ENCODE measurements at places on chromosomes 7 and 10.
A peak's percentile ranks its signal among the peaks of the same experiment; 100 is the strongest.

DNA sequence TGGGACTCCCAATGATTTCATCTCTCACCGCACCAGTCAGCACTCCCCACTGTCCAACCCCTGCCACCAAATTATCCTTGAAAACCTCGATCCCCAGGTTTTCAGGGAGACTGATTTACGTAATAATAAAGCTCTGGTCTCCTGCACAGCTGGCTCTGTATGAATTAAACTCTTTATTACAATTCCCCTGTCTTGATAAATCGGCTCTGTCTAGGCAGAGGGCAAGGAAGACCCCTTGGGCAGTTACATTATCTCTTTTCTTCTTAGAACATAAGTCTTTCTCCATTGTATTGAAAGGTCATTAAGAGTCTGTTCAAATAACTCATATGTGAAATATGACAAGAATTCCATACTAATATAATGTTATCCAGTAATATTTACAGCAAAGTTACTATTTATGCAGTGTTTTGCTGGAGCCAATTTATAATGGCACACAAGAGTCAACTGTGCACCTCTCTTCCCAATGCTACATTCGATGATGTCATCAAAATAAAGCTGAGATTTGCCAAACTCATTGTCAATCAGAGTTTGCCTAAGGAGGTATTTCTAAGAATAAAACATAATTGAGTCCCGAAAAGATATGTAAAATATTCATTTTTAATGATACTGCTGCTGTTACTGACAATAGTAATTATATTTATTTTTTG lies 1297.2 kb upstream of the LRRTM3 start:
- no peak for DNase-seq

- DNase-seq: no peak
Measured at GRCh38 chr10:12465385-12466136, 116.2 kb downstream of the CAMK1D start.

- no peak for DNase-seq
Measured at GRCh38 chr10:624605-625332, 64.7 kb downstream of the DIP2C start.

DNA sequence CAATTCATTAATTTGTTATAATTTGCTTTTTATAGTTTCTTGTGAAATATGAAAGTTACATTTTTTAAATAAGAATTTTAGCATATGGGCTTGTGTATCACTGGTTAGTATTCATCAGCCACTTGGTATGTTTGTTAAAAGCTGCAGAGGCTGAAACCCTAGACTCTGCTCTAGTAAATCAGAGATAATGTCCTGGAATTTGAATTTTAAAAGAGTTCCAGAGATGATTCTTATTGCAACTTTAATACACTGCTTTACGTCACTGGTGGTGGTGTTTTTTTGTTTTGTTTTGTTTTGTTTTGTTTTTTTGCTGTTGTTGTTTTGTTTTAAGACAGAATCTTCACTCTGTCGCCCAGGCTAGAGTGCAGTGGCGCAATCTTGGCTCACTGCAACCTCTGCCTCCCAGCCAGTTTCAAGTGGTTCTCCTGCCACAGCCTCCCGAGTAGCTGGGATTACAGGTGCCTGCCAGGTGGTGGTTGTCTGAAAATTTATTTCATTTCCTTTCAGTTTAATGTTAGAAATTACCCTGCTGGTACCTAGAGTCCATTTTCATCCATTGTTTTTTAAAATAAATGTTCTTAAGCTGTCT lies 43.8 kb downstream of the PTPN12 start:
- peak; percentile 9 for DNase-seq

- DNase-seq: no peak
Measured at GRCh38 chr7:46058086-46058823, 137.2 kb upstream of the IGFBP3 start.

- no peak for DNase-seq
Measured at GRCh38 chr10:21510241-21511094, 15.0 kb downstream of the SKIDA1 start.

DNA sequence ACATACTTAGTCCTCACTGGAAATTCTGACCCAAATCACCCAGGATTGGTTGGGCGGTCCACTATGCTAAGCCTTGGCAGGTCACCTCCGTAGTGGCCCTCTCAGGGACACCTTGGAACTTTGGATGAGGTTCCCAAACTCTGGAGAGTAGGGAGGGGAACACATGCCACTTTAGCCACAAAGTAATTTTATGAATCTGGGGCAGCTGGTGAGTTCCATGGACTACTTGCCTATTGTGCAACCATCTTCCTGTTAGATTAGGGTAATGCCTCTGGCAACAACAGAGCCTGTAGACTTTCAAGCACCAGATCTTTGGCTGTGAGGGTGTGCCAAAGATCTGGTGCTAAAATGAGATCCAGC lies 77.7 kb downstream of the ITGB8 start:
- no peak for DNase-seq

GRCh38 chr10:122010405-122011050 lies 21.6 kb downstream of the TACC2 start:
- no peak for DNase-seq

- DNase-seq: no peak
Measured at GRCh38 chr7:28731092-28731658, 227.0 kb downstream of the TRIL start.

- no peak for DNase-seq
Measured at GRCh38 chr7:32037650-32038198, 32.5 kb downstream of the PDE1C start.

DNA sequence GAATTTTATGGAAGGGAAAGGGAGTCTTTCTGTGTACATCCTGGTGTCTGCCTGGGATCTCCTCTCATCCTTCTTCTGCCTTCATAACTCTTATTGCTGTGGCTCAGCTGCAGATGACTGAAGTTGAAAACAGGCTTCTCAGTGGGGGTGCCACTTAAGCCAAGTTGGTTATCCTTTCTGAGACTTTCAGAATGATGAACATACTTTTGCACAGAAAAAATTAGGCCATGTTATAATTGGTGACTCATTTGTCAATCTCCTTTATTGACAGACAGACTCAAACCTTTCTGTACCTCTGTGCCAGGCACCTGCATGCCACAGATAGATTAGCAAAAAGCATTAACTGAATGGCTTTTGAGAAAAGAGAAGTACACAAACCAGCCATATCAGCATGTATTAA lies 430.3 kb downstream of the SORCS1 start:
- DNase-seq: no peak

DNA sequence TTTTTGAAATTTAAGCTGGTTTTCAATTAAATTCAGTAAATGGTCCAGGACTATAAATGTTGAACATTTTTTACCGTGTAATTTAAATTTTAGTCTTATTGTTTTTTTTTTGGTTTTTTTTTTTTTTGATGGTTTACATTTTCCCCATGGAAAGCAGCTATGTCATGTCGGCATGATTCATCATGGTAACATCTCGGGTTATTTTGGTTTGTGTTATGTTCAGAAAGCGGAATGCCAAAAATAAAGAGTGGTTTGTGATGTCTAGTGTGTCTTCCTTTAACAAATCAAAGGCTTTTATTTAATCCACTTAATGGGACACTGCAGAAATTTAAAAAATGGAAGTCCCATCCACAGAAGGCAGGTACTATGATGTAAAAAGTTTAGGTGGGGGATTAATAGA lies 58.5 kb downstream of the TRUB1 start:
- DNase-seq: peak; percentile 29

- DNase-seq: no peak
Measured at GRCh38 chr7:30206491-30206890, 71.7 kb downstream of the MTURN start.

- DNase-seq: no peak
Measured at GRCh38 chr10:17734432-17735080, 17.4 kb upstream of the TMEM236 start.

DNA sequence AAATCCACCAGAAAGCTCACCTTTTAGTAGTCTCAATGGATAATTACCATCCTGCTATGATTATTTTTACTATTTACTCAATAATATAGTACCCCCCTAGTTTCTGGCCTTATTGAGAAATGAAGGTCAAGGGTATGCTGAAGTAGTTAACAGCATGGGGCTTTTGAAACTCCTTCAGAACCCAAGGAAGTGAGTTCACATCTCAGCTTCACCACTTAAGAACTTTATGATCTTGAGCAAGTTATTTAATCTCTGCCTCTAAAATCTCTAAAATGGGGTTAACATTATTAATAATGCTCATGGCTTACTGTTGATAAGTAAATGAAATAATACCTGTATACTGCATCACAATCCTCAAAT lies 5.8 kb downstream of the MTPN start:
- no peak for DNase-seq

- DNase-seq: no peak
Measured at GRCh38 chr10:77164616-77165311, 472.8 kb downstream of the KCNMA1 start.

GRCh38 chr7:99090771-99091542 lies 53.0 kb downstream of the SMURF1 start:
- DNase-seq: peak; percentile 77

DNA sequence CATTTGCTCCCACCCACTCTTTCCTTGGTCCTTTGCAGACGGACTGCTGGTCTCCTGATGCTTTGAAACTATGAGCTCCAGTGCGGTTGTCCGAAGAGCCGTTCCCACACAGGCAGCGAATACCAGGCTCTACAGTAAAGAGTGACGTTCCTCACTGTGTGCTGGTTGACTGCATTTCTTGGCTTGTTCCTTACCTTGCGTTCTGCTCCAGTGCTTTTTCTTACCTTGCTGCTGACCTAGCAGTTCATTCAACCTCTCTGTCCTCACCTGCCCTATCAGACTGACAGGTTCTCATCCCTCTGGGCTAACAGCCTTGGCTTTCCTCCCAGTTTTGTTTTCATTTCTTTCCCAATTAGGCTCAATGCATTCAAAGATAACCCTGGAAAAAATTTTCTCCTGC lies 214.8 kb downstream of the TMEM178B start:
- no peak for DNase-seq

GRCh38 chr10:60312818-60313588 lies 76.7 kb downstream of the ANK3 start:
- DNase-seq: no peak

- DNase-seq: no peak
Measured at GRCh38 chr10:50636618-50637579, 13.1 kb upstream of the SGMS1 start.
